RPMI8226 (cell line): ENCODE measurements at places on chromosomes 7 and 10.
A peak's percentile ranks its signal among the peaks of the same experiment; 100 is the strongest.

DNA sequence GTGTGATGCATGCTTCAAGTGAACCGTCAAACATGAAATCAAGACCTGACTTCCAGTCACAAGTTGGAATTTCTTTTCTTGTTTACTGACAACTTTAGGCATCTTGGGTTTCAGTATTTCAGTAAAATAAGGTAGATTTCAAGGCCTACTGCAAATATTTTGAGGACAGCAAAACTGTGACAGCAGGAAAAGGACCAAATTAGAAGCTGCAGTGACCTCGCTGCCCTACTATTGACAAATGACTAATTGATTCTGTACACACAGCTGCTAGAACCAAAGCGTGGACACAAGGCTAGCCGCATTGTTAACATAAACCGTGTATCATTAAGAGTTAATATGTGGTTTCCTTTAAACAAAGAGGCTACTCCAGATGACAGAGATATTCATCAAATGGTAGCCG, 105.7 kb upstream of the SEC61G start:
- no peak for DNase-seq

DNA sequence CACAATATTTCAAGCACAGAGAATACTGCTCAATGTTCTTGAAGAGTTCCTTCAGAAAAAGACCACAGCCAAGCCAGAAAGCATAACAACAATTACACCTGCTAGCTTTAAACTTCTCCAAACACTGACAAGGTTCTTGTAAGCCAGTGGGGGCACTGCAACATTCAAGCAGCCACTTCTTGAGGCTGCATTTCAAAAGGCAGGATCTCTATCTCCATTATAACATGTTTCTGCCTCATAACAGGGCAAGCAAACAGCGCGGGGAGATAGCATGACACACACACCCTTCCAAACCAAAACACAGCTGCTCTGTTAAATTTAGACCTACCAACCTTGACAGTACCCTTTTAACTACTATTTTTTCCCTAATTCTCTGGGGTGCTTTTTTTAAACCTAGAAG, 30.8 kb downstream of the CHCHD3 start:
- DNase-seq, result peak; percentile 31

DNA sequence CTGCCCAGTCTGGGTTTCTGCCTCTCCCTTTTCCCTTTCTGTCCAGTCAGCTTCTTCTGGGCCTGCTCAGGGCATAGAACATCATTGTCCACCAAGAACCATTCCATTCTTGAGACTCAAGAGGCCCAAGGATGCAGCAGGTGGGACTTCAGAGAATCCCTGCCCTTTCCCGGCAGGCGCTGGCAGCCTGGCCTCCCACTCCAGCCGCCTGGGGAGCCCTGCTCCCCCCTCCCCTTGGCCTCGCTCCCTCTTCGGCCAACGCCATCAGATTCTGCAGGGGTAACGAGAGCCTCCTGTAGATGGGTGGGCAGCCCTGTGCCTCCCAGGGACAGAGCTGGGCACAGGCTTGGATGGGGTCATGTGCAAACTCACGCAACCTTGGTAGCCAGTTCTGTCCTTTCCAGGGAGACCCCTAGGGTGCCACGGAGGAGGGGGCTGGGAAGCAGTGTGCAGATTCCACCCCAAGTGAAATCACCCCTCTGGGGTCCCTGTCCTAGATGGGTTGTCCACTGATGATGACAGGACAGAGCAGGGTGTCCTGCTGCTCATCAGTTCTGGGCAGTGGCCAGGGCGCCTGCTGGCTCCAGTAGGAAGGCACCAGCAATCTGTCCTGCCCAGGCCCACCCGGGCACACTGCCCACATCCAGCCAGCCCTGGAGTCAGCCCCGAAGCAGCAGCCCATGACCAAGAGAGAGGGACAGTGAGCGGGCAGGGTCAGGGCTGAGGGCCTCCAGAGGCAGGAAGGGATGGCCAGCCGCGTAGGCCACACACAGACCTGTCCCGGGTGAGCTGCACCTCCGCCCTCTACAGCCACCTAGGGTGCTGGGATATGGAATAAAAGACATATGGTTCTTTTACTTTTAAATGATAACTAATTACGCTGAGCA, 47.7 kb downstream of the RASGEF1A start:
- DNase-seq, result no peak

DNA sequence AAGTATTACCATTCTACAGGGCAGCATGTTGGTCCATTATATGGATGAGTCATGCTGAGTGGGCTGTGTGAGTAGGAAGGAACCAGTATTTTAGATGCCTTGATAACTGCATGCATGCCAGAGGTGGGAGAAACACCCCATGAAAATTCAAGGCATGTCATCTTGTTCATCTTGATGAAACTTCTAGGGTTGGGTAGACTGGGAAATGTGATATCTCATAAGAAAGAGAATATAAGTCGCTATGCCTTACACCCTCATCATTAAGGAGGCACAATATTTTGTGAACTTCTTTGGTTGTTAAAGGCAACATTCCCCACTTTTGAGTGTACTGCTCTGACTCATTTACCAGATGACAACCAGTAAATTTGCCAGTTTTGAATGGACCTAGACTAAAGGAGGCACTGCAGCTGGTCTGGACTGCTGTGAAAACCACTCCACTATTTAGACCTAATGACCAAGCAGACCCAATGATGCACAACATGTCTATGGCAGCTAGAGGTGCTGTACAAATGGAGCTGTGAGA, 48.0 kb downstream of the ZNF365 start:
- no peak for DNase-seq

- no peak for DNase-seq
Measured at GRCh38 chr7:31873816-31874597, 187.0 kb downstream of the PPP1R17 start.

GRCh38 chr10:12766223-12766622, 235.3 kb downstream of the CCDC3 start:
- DNase-seq, result no peak

DNA sequence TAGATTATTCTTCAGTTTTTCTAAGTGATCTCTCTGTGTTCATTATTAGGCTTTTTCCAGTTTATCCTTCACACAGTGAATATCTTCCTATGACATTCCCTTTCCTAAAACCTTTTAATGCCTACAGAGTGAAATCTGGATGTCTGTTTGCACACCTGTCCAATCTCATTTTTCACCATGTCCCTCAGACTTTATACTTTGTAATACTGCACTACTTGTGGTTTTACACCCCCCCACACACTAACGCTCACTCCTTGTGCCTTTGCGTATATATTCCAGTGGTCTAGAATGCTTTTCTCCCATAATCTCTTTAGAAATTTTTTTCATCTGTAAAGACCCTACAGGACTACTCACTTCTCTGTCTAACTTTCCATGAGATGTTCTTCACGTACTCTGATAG, 98.2 kb downstream of the EXOC6 start:
- DNase-seq, result no peak

DNA sequence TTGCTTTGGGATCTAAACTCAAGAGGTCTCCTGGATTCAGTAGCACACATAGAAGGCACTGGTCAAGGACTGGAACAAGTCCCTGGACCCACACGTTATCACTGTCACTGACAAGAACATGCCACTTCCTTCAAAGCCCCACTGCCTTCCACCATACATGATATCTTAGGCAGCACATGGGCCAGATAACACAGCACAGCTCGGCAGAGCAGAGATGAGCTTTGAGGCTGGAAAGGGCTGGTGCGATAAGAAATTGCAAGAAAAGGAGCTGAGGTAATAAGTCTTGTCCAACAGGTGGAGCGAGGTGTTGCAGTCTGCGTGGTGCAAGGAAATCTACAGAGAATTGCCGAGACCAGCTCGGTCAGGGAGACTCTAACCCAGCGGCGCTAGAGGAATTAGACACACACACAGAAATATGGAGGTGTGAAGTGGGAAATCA, 139.8 kb upstream of the CDK13 start:
- DNase-seq, result peak; percentile 43

- DNase-seq, result peak; percentile 69
Measured at GRCh38 chr7:151400626-151401315, 9.1 kb downstream of the WDR86 start.

DNA sequence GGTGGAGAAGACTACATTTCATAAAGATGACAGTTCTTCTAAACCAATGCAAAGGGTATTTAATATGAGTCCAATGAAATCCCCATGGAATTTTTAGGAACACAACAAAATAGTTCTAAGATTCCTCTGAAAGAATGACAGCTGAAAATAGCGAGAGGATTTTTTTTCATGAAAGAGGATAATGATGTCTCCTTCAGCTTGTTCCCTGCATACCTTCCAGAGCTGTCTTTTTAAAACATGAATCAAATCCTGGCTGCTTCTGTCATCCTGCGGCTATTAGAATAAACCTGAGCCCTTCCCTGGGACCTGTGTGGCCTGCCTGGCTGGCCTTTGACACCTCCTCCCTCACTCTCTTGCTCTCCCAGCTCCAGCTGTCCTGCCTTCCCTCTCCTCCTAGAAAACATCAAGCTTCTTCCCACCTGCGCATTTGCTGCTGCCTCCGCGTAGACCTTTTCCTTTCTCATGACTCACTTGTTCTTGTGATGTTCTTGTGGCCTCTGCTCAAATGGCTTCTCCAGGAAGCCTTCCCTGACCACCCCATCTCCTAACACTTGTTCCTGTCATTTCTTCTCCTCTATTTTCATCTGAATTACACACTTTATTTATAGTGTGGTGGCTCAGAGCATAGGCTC, 57.4 kb downstream of the EEPD1 start:
- no peak for DNase-seq
